Activated naive CD8-positive, alpha-beta T cell treated with anti-CD3 and anti-CD28 coated beads for 36 hours (primary cell): ENCODE measurements at places on chromosomes 3 and 15. TPM values are rescaled to one million over a fixed set of nuclear protein-coding genes. Genes with fewer than 3 reads are reported as not detected.
A peak's percentile ranks its signal among the peaks of the same experiment; 100 is the strongest.

Gene SCAPER
- total RNA-seq, result 20.8 TPM

Gene ZBTB47
- 0.87 TPM for total RNA-seq

Gene CFAP161
- not detected for total RNA-seq

Gene ATRIP
- 17.3 TPM for total RNA-seq

Gene DNAJC13
- total RNA-seq, result 32.1 TPM

Gene KNG1
- total RNA-seq, result not detected

Gene DZIP1L
- 0.22 TPM for total RNA-seq

Gene AGTR1
- total RNA-seq, result not detected

- no peaks in the 10 kb centered on the region for H3K4me1 ChIP-seq
- no peak overlapping the region for H3K4me3 ChIP-seq
- DNase-seq, result no peak
Observed at GRCh38 chr3:165918657-165918979, 81.4 kb upstream of the BCHE start.

DNA sequence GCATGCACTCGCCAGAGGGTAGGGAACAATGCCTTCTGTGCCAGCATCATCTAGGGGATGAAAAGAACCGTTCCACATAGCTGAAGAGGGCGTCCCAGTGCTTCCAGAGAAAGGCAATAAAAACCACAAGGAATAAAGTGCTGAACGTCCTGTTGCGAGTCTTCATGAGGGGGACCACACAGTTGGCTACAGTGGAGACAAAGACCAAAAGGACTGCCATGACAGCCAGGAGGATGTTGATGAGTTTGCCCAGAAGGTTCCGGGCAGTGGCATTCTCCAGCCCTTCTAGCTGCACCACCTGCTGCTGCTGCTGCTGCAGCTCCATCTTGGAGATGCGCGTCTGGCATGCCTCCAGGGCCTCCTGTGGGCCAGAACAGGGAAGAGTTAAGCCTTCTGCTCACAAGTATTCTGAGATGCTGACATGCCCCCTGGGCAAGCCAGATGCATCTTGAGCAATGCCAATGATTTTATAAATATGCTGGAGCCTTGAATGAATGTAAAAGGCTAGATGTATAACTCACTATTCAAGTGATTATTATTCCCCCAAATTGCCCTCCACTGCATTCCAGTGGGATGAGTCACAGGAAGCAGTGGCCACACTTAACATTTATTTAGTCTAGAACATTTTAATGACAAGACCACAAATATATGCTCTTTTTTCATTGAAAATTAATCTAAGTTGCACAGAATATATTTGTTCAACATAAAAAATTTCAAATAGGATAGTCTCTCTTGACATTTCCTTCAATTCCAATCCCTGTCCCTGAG lies 45.1 kb upstream of the PLXND1 start:
- H3K4me3 ChIP-seq, result no peak overlapping the region
- DNase-seq, result no peak
- peaks cover 2% of the 10 kb centered on the region for H3K4me1 ChIP-seq
- H3K27me3 ChIP-seq, result no peaks in the 10 kb centered on the region
- H3K27ac ChIP-seq, result no peak overlapping the region

- peak within 1 kb of the TSS; percentile 98 for H3K27ac ChIP-seq
- peak; percentile 87 for DNase-seq
- H3K36me3 ChIP-seq, result peaks cover 39% of the 10 kb centered on the region
- peaks cover 51% of the 10 kb centered on the region for H3K4me1 ChIP-seq
Observed at GRCh38 chr3:15427182-15427880, at the start of the genes EAF1 and METTL6. TSS of gene EAF1 (plus strand) at chr3:15427598. CDS start at chr3:15427780, 182 bp downstream. TSS of gene METTL6 (minus strand) at chr3:15427544. CDS start at chr3:15426511, 1,033 bp downstream.

GRCh38 chr3:111610612-111611054 lies 15.5 kb upstream of the ZBED2 start:
- peaks cover 94% of the 10 kb centered on the region for H3K4me1 ChIP-seq
- H3K36me3 ChIP-seq, result peaks cover 88% of the 10 kb centered on the region

DNA sequence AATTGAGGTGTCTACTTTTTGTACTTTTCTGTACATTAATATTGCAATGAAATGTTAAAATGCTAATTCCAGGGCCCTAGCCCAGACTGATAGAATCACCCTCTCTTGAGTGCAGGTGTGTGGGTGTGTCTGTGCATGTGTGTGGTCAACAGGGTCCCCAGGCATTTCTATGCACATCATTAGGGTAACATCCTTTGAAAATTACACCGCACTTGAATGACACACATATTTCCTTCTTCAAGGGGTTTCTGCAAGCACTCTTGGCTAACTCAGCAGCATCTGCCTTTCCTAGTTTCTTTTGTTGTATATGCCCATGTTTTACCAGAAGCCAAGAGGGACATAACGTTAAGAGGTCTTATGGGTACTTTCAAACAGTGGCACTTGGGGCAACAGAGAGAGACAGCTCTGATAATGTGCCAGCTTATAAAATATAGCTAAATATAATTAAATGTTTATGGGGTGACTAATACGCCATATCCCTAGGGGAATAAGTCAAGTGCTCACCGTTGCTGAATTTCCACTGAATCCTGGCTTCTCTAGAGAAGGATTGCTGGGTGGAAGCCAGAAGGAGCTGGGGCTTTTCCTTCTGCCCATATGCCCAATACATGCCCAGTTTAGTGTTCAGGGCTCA lies 54.5 kb upstream of the LRIG1 start:
- no peak for DNase-seq
- H3K4me3 ChIP-seq, result no peak overlapping the region
- no peak overlapping the region for H3K27ac ChIP-seq
- peaks cover 4% of the 10 kb centered on the region for H3K4me1 ChIP-seq
- peaks cover 9% of the 10 kb centered on the region for H3K27me3 ChIP-seq

GRCh38 chr3:138097192-138098172 lies 17.9 kb downstream of the DZIP1L start:
- H3K27ac ChIP-seq, result no peak overlapping the region
- H3K4me1 ChIP-seq, result peaks cover 3% of the 10 kb centered on the region
- H3K4me3 ChIP-seq, result no peak overlapping the region
- DNase-seq, result no peak
- H3K27me3 ChIP-seq, result peaks cover 6% of the 10 kb centered on the region

GRCh38 chr15:43538091-43538490 lies 20.7 kb downstream of the MAP1A start:
- H3K4me3 ChIP-seq, result no peak overlapping the region
- no peak for DNase-seq
- peaks cover 4% of the 10 kb centered on the region for H3K36me3 ChIP-seq
- H3K27ac ChIP-seq, result no peak overlapping the region
- no peaks in the 10 kb centered on the region for H3K27me3 ChIP-seq
- peaks cover 4% of the 10 kb centered on the region for H3K4me1 ChIP-seq

GRCh38 chr15:81155375-81156218 lies 21.5 kb downstream of the CFAP161 start:
- no peaks in the 10 kb centered on the region for H3K36me3 ChIP-seq
- H3K27me3 ChIP-seq, result no peaks in the 10 kb centered on the region
- peaks cover 5% of the 10 kb centered on the region for H3K4me1 ChIP-seq
- no peak overlapping the region for H3K4me3 ChIP-seq
- no peak for DNase-seq
- no peak overlapping the region for H3K27ac ChIP-seq

DNA sequence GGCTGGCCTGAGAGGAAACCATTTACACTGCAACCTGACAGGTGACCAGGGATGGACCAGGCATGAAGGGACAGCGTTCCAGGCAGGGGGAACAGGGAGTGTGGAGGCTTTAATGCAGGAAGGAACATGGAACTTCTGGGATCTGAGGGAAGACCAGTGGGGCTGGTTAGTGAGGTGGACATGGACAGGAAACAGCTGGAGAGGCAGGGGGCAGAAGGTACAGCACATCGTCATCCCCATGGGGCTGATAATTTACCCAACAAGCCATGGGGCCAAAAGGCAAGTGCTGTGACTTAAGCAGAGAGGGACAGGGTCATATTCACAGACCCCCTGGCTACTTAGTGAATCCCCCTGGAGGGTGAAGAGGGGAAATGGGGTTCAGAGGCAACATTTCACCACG lies 77.0 kb upstream of the LARS2 start:
- no peaks in the 10 kb centered on the region for H3K4me1 ChIP-seq
- no peak for DNase-seq
- H3K36me3 ChIP-seq, result no peaks in the 10 kb centered on the region
- H3K4me3 ChIP-seq, result no peak overlapping the region
- H3K27ac ChIP-seq, result no peak overlapping the region
- H3K27me3 ChIP-seq, result peaks cover 18% of the 10 kb centered on the region

- no peaks in the 10 kb centered on the region for H3K4me1 ChIP-seq
- no peaks in the 10 kb centered on the region for H3K36me3 ChIP-seq
- no peak for DNase-seq
- no peak overlapping the region for H3K4me3 ChIP-seq
- H3K27me3 ChIP-seq, result peaks cover 5% of the 10 kb centered on the region
Observed at GRCh38 chr3:64578062-64578770, 109.6 kb downstream of the ADAMTS9 start.

DNA sequence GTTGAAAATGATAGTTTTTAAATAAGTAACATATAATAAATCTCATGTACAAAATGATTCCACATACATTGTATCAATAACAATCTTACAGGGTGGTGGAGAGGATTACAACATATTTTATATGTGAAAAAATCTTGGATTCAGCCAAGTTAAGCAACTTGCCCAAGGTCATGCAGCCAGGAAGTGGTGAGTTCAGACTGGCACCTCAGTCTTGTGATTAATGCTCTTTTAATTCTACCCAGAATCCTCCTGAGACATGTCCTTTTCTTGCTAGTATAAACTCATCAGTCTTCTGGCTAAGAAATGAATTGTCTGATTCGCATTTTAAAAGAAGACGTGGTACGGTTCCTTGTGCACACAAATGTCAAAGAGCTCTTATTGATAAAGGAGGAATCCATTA lies 4.5 kb upstream of the MYRIP start:
- peaks cover 6% of the 10 kb centered on the region for H3K4me1 ChIP-seq
- no peak overlapping the region for H3K27ac ChIP-seq
- no peak for DNase-seq
- peaks cover 1% of the 10 kb centered on the region for H3K36me3 ChIP-seq

GRCh38 chr3:111737706-111738086 lies 121.4 kb upstream of the PHLDB2 start:
- DNase-seq, result no peak
- peaks cover 13% of the 10 kb centered on the region for H3K36me3 ChIP-seq
- H3K4me1 ChIP-seq, result peaks cover 24% of the 10 kb centered on the region
- no peak overlapping the region for H3K4me3 ChIP-seq
- H3K27ac ChIP-seq, result no peak overlapping the region
- no peaks in the 10 kb centered on the region for H3K27me3 ChIP-seq

DNA sequence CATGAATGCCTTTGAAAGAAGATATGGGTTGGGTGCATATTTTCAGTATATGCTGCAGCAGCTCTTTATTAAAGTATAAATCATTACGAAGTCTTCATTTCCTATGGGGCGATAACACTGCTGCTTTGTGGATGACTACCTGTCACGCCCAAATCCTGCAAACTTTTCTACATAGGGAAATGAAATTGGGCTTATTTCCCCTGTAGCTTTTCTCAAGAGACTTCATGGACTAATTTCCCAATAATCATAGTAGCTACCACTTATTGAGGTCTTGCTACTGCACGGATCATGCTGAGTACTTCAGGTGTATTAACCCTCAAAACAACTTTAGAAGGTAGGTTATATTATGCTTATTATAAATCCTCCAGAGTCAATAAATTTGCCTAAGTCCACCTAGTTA lies 8.0 kb downstream of the TGFBR2 start:
- no peak for DNase-seq
- peak overlapping the region; percentile 88 for H3K27ac ChIP-seq
- H3K4me1 ChIP-seq, result peaks cover 81% of the 10 kb centered on the region

DNA sequence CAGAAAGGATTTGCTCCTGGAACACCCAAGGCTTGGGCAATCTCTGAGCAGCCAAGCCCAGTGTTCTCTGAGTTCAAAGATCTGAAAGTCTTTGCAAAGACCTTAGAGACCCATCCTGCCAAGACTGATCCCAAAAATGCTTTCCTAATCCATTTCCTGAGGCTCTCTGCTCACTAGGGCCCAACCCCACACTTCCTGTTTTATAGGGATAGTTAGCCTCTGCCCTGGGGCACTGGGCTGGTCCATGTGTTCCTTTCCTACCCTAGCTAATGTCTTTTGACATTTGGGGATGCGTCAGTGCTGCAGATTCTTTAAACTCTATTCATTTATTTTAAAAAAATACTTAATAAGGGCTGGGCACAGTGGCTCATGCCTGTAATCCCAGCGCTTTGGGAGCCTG lies 372.7 kb downstream of the ROBO2 start:
- no peak for DNase-seq
- no peaks in the 10 kb centered on the region for H3K36me3 ChIP-seq
- no peak overlapping the region for H3K27ac ChIP-seq
- no peaks in the 10 kb centered on the region for H3K4me1 ChIP-seq

GRCh38 chr3:11445883-11446282 lies 173.7 kb downstream of the ATG7 start:
- H3K4me1 ChIP-seq, result no peaks in the 10 kb centered on the region
- no peak overlapping the region for H3K27ac ChIP-seq
- DNase-seq, result no peak
- peaks cover 14% of the 10 kb centered on the region for H3K36me3 ChIP-seq
- H3K27me3 ChIP-seq, result no peaks in the 10 kb centered on the region

DNA sequence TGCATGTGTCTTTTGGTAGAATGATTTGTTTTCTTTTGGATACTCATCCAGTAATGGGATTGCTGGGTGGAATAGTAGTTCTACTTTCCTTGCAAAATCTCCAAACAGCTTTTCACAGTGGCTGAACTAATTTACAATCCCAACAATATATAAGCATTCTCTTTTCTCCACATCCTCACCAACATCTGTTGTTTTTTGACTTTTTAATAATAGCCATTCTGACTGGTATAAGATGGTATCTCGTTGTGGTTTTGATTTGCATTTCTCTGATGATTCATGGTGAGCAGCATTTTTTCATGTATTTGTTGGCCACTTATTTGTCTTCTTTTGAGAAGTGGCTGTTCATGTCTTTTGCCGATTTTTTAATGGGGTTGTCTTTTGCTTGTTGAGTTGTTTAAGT lies 55.8 kb downstream of the ST8SIA2 start:
- H3K4me1 ChIP-seq, result no peaks in the 10 kb centered on the region
- DNase-seq, result no peak
- H3K36me3 ChIP-seq, result no peaks in the 10 kb centered on the region
- no peak overlapping the region for H3K4me3 ChIP-seq
- H3K27me3 ChIP-seq, result peaks cover 4% of the 10 kb centered on the region
- H3K27ac ChIP-seq, result no peak overlapping the region
